ENCODE measurements at places on chromosomes 1 and 21.

GRCh38 chr1:240508201-240508600 lies 103.8 kb downstream of the GREM2 start:
- no peak for DNase-seq

DNA sequence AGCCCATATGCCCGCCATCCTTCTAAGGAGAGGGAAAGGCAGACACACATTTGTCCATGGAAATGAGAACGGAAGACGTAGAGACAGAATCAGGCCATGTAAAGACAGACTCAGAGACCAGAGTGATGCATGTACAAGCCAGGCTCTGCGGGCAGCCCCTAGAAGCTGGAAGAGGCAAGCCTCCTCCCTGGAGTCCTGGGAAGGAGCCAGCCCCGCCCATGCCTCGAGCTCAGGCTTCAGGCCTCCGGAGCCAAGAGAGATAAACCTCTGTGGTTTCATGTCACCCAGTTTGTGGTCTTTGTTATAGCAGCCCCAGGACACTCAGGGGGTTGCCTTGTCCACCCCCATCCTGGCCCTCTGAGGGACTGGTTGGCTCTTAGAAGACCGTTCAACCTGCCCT lies 11.6 kb downstream of the PDE9A start:
- DNase-seq = no peak

DNA sequence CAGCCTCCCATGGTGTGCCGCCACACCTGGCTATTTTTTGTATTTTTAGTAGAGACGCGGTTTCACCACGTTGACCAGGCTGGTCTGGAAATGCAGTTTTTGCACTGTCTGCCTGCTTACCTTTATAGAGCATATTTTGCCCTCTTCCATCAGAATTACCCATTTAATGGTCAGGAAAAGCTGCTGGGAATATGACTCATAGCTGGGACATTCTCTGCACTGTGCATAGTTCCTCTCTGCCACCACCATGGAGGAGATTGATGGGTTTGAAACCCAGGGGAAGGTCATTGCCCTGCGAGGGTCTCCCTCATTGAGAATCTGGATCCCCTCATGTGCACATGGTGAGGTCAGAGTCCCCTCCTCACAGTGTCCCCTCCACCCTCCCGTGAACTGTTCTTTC lies 32.1 kb downstream of the MX1 start:
- no peak for DNase-seq

DNA sequence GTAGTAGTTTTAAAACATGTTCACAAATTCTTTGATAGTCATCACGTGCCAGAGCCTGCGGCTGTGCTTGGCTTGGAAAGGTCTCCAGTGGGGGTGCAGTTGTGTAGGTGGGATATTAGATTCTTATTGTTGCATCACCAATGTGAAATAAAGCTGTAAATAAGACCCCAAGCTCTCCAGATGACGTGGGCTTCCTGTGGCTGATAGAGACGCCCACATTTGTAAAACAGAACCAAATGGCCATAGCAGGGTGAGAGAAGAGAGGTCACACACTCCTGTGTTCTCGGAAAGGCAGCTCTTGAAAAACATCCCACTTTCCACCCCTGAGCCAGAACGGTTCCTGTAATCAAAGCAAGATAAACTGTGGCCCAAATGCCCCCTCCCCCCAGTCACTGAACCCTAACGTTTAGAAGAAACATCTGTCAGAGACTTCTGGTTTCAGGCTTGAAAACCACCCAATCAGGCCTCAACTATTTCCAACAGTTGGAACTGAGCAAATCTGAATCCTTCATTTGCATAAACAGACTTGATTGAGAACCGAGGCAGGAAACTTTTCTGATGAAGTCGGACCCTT lies 6.6 kb upstream of the NTPCR start:
- DNase-seq = no peak

GRCh38 chr1:211825980-211826379 lies 4.6 kb downstream of the LPGAT1 start:
- no peak for DNase-seq

DNA sequence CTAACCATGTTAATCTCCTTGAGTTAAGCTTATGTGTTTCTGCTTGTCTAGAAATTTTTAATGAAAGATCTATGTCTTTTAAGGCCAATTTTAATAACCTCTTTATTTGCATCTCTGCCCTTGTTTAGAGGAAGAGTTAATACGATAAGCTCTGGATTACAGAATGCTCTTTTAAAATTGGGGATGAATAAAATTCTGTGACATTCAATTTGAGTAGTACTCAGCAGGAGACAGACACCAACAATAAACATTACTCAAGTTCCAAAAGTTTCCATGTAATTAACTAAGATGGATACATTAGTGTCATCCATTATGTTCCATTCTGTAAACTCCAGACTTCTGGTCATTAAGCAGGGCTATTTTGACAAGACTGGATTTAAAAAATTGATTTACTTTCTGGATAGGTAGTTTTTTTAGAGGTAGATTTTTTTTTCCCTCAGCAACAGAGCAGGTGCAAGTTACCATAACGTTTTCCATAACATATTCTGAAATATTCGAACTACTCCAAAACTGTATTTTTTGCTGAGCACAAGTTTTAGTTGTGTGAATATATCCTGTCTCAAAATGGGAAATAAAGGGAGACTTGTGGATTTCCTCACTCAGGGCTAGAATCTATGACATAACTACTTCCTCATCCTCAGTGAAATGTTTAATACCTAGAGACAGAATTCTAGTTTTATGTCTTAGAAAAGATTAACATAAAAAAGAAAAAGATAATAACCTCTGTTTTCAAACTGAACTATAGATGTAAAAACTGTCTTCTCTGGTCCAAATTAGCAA lies 221.7 kb downstream of the NEGR1 start:
- no peak for DNase-seq

GRCh38 chr1:246265481-246265880 lies 241.6 kb downstream of the SMYD3 start:
- DNase-seq = no peak
